Stimulated activated CD8-positive, alpha-beta memory T cell treated with anti-CD3 and anti-CD28 coated beads, Interleukin-4, amount 100 ng/mL, for 24 hours (primary cell): ENCODE measurements at places on chromosomes 11 and 22.

- no peak for DNase-seq
These were observed 638 bp downstream of the SAAL1 start for GRCh38 chr11:18105086-18105801.

DNA sequence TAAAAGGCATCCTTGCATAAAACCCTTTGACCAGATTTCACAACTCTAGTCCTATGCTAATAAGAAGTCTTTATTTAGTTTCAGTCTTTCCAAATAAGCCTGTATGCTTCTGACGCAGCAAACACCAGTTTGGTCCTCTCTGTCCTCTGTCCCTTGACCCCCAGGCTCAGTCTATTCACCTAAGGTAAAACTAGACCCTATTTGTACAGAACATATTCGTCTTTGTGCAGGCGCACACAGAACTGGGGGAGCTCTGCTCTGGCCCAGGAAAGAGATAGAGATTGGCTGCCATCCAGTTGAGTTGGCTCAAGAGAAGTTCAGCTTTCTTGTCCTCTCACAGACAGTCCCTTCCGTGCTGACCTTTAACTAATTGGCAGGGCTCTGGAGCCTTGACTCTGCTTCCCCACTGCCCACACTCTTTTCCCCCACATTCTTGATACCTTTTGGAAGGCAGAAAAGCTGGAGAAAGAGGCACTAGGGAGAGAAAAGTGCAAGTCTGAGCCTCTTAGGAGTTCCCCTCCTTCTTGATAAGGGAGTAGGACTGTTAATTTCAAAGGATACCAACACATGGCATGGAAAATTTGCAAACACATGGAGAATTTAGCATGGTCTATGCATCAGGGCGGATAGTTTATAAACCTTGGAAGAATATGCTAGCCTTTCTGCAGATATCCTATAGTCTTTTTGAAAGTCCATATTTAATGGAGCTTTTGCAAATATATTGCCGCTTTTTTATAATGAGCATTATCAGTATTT lies 21.2 kb upstream of the PSMA1 start:
- no peak for DNase-seq

GRCh38 chr11:19777039-19777376 lies 64.4 kb downstream of the NAV2 start:
- no peak for DNase-seq

DNA sequence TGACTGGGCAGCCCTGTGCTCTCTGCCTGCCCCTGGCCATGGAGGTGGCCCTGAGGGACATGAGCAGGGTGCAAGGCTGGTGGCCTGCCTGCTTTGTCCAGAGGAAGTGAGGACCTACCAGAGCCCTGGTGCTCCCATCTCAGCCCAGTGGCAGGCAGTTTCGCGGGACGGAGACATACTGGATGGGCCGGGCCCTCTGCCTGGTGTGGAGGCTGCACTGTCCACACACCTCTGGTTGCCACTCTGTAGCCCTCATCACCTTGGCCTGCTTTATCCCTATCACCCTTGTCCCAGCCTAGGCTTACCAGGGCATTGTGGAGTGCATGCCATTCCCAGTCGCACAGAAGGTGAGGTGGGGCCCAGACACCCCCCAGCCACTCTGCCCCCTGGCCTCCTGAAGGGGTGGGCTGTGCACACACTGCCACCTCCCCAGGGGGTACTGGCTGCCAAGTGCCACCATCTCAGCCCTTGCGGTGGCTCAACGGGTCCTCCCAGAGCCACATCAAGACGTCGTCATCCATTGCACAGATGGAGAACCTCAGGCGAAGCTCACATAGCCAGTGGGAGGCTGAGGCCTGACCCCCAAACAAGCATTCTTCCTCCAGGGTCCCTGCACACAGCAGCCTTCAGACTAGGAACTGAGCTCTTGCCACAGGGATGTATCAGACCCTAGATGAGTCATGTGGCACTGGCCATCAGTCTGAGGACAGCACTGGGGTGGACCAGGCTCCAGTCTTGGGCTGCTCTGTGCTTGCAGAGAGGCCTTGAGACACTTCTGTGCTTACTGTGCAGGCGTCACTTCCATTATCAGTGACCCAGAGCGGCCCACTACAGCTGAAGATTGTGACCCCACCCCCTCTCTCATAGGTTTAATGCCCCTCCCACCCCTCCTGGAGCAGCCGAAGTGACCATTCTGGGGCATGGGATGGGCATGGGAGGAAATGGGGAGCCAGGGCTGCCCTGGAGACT lies 176.1 kb downstream of the IGLL1 start:
- no peak for DNase-seq

DNA sequence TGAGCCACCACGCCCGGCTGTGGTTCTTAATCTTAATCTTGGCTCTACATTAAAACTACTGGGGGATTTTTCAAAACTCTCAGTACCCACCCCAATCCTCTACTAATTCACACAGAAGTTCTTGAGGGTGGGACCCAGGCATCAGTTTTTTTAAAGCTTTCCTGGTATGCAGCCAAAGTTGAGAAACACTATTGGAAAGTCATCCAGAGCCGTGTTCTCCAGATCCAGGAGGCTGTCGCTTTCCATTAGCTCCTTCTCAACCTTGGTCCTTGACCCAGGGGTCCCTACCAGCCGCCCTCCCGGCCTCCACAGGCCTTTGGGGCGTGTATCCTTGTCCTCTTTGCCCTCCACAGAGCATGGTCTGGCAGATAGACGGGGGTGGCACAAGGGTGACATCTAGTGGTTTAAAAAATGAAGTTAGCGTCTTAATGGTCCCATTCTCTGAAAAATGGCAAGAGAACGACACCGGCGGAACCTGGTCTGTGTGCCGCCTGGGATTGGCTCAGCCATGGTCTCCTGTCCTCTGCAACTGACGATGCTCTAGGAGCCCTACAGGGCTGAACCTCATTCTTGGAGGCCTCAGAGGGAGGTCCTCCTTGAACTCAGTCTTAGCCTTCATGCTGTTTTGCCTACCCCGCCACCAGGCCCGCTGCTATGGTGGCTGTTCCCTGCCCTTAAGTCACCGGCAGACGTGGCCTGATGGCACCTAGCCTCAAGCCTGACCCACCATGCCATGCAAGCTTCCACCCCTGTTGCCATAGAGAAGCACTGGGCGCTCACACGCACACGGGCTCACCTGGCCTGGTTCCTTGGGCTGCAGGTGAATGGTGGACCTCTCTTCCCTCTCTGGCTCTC lies 152.0 kb upstream of the SYN3 start:
- DNase-seq = no peak

- no peak for DNase-seq
These were observed 9.9 kb downstream of the NARS2 start for GRCh38 chr11:78564490-78565467.

GRCh38 chr11:796565-797295 lies 1.4 kb downstream of the SLC25A22 start:
- DNase-seq = no peak

GRCh38 chr22:41619979-41620588 lies 759 bp downstream of the DESI1 start:
- peak; percentile 25 for DNase-seq

GRCh38 chr11:12587333-12587991 lies 86.8 kb upstream of the TEAD1 start:
- no peak for DNase-seq

DNA sequence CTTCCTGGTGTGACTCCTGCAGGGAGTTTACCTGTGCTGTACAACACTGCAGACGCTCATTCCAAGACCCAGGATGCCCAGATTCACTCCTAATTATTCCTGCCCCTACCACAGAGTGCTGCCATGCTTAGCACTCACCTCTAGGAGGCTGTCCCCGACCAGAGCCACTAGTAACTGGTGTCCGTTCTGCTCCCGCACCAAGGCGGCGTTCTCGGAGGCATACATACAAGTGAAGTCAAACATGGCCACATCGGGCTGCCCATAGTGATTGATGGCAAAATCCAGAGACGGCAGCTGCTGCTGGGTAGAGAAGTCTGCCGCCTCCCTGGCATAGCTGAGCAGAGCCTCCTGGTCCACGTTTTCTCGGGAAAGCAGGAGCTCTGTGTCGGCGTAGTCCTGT lies 122.3 kb upstream of the BID start:
- DNase-seq = no peak

DNA sequence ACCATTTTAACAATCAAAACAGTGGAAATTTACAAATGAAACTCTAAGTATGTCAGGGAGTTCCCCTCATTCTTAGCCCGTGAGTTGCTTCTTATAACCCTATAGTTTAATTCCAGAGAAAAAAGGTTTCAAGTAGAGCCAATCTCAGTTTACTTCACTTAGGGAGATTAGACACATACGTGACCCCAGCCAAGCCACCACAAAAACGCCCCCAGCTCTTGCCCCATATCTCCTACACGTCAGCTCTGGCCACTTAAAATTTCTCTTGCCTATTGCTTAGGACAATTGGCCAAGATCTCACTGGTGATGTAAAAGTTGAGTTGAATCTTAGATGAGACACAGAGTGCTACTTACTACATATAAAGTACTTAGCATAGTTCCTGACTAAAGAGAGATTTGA lies 166.4 kb downstream of the ETS1 start:
- DNase-seq = no peak

- no peak for DNase-seq
These were observed 12.9 kb downstream of the DNAL4 start for GRCh38 chr22:38781033-38781432.

GRCh38 chr22:20982563-20982882 lies 426 bp downstream of the LZTR1 start:
- no peak for DNase-seq

DNA sequence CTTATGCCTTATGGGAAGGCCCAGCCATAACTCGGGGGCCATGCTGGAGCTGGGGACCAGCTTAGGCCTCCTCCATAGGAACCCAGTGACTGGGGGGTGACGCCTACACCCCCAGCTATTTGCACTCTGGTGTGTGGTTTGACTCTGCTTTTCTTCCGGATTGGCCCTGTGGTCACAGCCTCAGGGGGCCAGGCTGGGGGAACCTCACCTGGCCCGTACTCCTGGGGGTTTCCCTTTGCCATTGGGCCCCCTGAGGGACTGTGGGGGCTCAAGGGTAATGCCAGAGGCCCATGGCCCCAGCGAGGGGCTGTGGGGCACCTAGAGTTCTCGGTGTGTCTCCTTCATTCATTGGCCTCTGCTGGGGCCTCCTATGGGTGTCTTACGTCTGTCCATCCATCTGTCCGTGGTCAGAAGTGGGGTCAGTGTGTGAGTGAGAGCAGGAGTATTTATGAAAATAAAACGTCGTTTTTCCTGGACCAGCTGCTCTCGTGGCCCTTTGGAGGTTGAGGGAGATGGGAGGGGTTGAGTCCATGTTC lies 6.3 kb upstream of the SH3BP1 start:
- peak; percentile 46 for DNase-seq

- no peak for DNase-seq
These were observed 6.8 kb upstream of the GGA1 start for GRCh38 chr22:37601540-37602442.

DNA sequence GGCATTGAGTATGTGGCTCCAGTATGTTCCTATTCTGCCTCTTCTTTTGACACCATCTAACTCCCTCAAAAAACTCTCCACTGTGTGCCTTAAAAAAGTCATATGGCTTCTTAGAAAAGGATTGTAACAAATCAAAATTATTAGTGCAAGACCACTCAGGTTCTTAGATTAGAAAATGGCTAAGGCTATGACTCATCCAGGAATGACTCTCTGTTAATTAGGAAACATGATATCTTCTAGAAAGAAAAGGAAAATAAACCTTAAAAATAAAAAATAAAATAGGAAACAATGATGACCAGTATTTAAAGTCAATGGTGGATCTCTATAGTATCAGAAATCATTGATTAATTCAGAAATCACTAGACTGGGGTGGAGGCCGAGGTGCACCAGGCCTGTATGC lies 21.7 kb downstream of the SLC25A17 start:
- no peak for DNase-seq
